Substantia nigra (tissue), 51 donors: ENCODE measurements at places on chromosomes 6 and 20.

- DNase-seq, result no peak
Observed at GRCh38 chr20:49729780-49730179, 16.1 kb upstream of the B4GALT5 start.

DNA sequence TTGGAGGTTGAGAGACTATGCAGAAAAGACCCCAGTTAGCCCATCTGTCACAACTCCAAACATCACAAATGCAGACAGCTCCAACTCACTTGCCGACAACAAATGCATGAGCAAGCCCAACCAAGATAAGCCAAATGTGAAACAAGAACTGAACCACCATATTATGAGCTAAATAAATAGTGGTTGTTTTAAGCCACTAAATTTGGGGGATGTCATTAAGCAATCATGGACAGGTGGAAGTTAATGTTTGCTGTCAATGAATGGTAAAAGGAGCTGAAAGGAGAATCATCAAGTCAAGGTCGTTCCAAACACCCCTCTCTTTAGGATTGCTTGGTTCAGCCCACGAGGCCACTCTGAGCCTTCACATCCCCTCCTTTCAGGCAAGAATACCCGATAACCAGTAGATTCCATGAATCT lies 71.2 kb upstream of the PLCB4 start:
- no peak for DNase-seq

DNA sequence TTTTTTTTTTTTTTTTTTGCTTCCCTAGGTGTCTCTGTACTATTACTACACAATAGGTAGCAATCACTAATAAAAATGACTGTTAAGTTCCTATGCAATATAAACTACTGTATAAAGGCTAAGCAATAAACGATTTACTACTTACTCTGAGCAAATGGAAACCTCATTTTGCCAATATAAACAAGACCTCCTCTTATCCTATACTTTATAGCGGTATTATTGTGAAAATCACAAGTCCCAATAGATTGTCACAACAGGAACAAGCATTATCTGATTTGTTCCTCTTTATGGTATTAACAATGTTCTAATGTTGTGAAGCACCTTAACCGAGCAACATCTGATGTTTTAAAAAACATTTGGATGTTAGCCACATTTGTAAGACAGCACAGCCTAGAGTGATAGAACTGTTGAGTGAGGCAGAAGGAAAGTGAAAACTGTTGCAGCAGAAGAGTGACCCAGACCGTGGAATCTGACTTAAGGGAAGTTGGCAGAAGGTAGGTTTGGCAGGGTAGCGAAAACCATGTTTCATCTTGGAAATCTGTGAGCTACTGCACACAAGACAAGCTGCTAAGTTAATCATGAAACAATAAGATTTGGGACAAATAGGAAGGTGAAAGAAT lies 94.2 kb downstream of the MYLK4 start:
- DNase-seq, result no peak

GRCh38 chr20:43681991-43682410 lies 15.1 kb downstream of the MYBL2 start:
- no peak for DNase-seq

DNA sequence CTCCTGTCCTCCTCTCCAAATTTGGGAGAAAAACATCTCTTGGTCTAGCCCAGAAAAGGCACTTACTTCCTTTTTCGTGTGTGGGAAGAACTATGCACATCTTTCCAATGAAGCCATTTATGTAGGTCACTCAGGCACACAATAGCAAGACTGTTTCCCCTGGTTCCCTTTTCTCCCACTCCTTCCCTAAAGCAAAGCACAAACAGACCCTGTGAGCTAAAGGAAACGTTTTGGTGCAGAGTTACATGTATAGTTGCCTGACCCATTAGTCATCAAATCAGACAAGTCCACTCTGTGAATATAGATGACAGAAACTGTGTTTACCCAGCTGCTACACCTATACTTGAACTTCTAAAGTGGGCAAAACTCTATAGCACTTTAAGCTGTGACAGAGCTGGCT lies 474.6 kb downstream of the COL12A1 start:
- DNase-seq, result no peak

- DNase-seq, result peak; percentile 42
Observed at GRCh38 chr20:3407771-3408637, 535 bp upstream of the DNAAF9 start.

- DNase-seq, result no peak
Observed at GRCh38 chr6:127932708-127933107, 31.9 kb upstream of the THEMIS start.

GRCh38 chr6:129567374-129567773 lies 142.6 kb downstream of the ARHGAP18 start:
- DNase-seq, result no peak

GRCh38 chr6:20426177-20427082 lies 24.8 kb downstream of the E2F3 start:
- no peak for DNase-seq

DNA sequence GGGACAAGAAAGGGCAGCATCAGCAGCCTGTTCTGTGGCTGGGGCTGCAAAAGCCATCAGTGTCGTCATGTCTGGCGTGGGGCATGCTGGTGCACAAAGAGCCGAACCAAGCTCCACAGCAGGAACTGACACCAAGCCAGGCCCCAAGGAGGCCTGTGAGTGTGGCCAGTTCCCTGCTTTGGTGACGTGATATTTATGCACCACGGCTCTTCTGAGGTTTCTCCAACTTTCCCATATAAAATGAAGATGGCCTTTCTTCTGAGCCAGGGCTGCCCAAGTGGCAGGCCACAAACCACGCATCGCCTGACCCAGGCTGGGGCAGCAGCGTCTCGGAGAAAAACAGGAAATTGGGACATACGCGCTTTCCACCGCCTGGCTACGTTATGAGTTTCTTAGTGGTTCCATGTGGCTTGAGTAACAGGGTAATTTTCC lies 109.9 kb downstream of the RIN2 start:
- DNase-seq, result no peak

GRCh38 chr20:5870568-5870981 lies 79.8 kb downstream of the TRMT6 start:
- DNase-seq, result no peak

GRCh38 chr6:166023273-166023989 lies 144.2 kb downstream of the TBXT start:
- DNase-seq, result no peak

GRCh38 chr6:157909282-157909664 lies 72.4 kb upstream of the SYNJ2 start:
- DNase-seq, result no peak

DNA sequence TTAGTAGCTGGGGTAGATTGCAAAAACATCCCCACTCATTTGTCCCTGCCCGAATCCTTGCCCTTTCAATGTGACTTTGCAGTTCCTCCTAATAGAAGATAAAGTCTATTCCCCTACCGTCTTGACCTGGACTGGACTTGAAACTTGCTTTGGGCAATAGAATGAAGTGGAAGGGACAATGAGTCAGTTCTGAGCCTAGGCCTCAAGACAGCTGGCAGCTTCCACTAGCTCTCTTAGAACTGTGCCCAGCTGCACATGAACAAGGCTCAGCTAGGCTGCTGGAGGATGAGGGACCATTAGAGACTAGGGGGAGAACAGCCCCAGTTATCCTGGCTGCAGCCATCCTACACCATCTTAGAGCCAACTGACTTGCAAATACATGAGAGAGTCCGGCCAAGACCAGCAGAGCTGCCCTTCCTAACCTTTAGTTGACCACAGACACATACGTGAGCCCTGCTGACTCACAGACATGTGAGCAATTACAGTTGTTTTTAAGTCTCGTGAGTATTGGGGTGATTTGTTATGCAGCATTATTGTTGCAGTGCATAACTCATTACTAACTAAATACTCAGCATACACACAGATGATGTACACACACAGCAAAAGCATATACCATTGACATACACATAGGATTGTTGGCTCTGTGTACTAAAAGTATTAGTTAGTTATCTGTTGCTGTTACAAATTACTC lies 105.5 kb downstream of the DHX35 start:
- DNase-seq, result no peak

GRCh38 chr6:134537146-134537555 lies 219.2 kb upstream of the SGK1 start:
- DNase-seq, result no peak

- DNase-seq, result peak; percentile 16
Observed at GRCh38 chr6:14912226-14912625, 333.6 kb upstream of the JARID2 start.

DNA sequence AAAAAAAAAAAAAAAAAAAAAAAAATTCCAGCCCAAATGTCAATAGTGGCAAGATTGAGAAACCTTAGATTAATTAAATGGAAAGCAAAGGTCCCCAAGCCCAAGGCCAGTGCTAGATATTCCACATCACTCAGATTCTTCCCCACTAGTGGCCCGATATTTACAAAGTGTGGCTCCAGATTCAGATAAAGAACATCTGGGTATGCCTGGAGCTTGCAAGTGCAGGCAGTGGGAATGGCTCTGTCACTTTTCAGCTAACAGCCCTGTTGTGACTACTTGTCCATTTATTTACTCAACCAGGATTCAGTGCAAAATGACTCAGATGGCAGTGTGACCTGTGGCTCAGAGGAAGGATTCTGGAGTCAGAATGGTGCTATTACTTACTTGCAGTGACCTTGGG lies 8.2 kb upstream of the KCNB1 start:
- no peak for DNase-seq

DNA sequence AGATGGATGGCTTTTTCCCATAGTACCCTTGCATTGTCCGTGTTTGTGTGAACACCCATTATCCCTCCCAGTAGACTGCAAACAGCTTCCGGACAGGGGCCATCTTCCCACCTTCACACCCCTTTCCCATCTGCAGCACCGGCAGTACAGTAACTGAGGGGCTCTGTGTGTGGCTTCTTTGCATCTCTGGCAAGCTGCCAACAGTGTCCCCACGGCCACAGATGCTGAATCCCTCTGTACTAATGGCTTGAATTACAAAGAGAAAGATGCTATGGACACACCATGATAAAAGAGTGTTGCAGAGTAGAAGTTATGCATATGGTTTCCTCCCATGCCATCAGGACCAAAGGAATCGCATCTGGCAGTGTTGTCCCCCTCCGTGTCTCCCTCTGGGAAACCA lies 101.1 kb upstream of the CDYL start:
- DNase-seq, result no peak
